GM12878 (cell line): ENCODE measurements at places on chromosomes 4 and X. TPM values are rescaled to one million over a fixed set of nuclear protein-coding genes. Genes with fewer than 3 reads are reported as not detected.
A peak's percentile ranks its signal among the peaks of the same experiment; 100 is the strongest.

GRCh38 chr4:110624398-110624780 lies 1.5 kb upstream of the PITX2 start:
- no peaks in the 10 kb centered on the region for H3K36me3 ChIP-seq
- no peak overlapping the region for H3K4me3 ChIP-seq
- no peak for DNase-seq
- H3K27ac ChIP-seq, result no peak overlapping the region
- no peaks in the 10 kb centered on the region for H3K4me1 ChIP-seq

DNA sequence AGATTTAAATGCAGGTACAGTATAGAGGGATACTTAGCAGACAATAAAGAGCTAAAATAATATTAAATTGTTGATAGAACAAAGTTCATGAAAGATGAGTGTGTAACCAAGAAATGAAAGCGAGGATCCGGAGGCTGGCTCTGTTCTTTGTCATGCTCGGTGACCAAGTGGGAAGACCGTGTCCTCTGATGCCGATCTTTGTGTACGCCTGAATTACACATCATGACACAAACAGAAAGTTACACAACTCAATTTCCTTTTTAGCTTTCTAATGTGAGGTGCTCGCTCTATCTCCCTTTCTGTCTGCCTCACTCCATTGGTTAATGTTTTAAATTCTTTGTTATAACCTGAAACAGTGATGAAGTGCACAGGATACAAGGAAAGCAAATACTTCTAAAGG lies 114.8 kb upstream of the NEIL3 start:
- H3K36me3 ChIP-seq, result no peaks in the 10 kb centered on the region
- no peak overlapping the region for H3K4me3 ChIP-seq
- H3K27me3 ChIP-seq, result no peaks in the 10 kb centered on the region
- H3K4me1 ChIP-seq, result no peaks in the 10 kb centered on the region
- H3K27ac ChIP-seq, result no peak overlapping the region

DNA sequence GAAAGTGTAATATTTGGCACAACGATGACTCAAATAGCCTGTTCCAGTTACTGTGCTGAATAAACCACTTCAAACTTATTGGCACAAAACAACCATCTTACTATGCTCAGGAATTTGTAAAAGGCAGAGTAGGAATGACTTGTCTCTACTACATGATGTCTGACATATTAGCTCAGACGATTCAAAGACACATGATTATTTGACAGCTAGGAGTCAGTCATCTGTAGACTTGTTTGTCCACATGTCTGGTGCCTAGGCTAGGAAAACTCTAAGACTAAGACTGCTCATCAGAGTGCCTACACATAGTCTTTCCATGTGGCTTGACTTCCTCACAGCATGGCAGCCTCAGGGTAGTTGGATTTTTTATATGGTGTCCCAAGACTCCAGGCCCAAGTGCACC lies 154.5 kb downstream of the FANCB start:
- H3K36me3 ChIP-seq, result no peaks in the 10 kb centered on the region
- no peaks in the 10 kb centered on the region for H3K27me3 ChIP-seq
- no peak overlapping the region for H3K27ac ChIP-seq
- no peak overlapping the region for H3K4me3 ChIP-seq
- H3K4me1 ChIP-seq, result no peaks in the 10 kb centered on the region

DNA sequence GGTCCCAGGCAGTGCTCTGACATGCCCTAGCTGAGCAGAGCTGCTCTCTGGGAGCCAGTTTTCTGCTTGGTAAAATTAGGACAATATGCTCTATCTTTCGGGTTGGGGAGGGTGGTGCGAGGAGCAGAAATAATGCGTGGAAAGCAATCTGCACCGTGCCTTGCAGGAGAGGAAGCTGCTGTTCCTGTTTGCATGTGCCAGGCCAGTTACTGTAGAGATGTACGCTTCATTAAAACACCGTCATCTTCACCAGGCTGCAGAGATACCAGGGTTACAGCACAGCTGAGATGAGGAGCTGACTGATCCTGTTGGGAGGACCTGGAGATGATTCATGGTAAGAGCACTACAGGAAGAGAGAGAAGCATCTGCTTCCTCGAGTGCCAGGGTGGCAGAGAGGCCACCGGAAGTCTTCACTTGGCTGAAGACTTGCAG lies 29.5 kb upstream of the IRF2 start:
- H3K4me1 ChIP-seq, result peaks cover 30% of the 10 kb centered on the region
- H3K27ac ChIP-seq, result no peak overlapping the region
- no peak overlapping the region for H3K4me3 ChIP-seq
- no peak for DNase-seq
- no peaks in the 10 kb centered on the region for H3K27me3 ChIP-seq

DNA sequence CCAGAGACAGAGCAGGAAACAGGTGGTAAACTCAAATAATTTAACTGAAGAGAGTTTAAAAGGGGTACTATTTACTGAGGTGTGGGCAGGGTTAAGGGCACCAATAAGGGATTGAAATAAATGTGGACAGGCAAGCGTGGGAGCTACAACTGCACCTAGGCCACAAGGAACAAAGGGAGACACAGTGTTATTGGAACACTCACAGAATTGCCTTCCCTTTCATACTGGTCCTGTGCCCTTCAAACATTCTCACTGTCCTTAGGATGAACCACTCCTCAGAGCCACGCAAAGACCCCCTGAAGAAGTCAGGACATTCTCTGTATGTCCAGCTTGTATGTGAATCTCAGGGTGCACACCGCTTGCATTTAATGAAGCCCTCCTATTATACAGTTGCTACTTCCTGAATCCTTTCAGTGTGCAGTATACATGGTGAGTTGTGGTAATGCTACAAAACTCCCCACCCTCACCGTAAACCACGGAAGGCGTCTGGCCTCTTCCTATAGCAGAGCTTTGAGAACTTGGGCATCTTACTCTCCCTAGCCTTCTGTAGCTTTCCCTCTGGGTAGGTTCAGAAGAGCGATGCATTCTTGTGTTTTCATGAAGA lies 9.6 kb upstream of the MRPL1 start:
- no peaks in the 10 kb centered on the region for H3K36me3 ChIP-seq
- peak; percentile 13 for DNase-seq
- H3K4me3 ChIP-seq, result no peak overlapping the region
- H3K27me3 ChIP-seq, result no peaks in the 10 kb centered on the region

- H3K27me3 ChIP-seq, result no peaks in the 10 kb centered on the region
- peaks cover 6% of the 10 kb centered on the region for H3K36me3 ChIP-seq
- no peak overlapping the region for H3K4me3 ChIP-seq
- no peak overlapping the region for H3K27ac ChIP-seq
- peaks cover 5% of the 10 kb centered on the region for H3K4me1 ChIP-seq
Observed at GRCh38 chr4:102575369-102576129, 74.4 kb downstream of the NFKB1 start.

GRCh38 chr4:20926529-20926928 lies 226.3 kb downstream of the PACRGL start:
- no peak overlapping the region for H3K4me3 ChIP-seq
- DNase-seq, result no peak
- H3K36me3 ChIP-seq, result no peaks in the 10 kb centered on the region
- H3K27me3 ChIP-seq, result no peaks in the 10 kb centered on the region
- no peaks in the 10 kb centered on the region for H3K4me1 ChIP-seq
- H3K27ac ChIP-seq, result no peak overlapping the region

- H3K36me3 ChIP-seq, result no peaks in the 10 kb centered on the region
- no peak for DNase-seq
- H3K27me3 ChIP-seq, result no peaks in the 10 kb centered on the region
- no peaks in the 10 kb centered on the region for H3K4me1 ChIP-seq
- no peak overlapping the region for H3K27ac ChIP-seq
Observed at GRCh38 chr4:109412776-109413175, 20.8 kb upstream of the SEC24B start.

Gene TCEAL6
- not detected in 2 replicates for total RNA-seq
